ENCODE measurements at places on chromosomes 11 and 22.

- no peak for DNase-seq
These were observed 1162.1 kb downstream of the DLG2 start for GRCh38 chr11:84465040-84465439.

- DNase-seq, result no peak
These were observed 13.7 kb upstream of the KIAA0930 start for GRCh38 chr22:45254388-45254787.

- no peak for DNase-seq
These were observed 2.4 kb upstream of the SLC25A22 start for GRCh38 chr11:800473-800872.

DNA sequence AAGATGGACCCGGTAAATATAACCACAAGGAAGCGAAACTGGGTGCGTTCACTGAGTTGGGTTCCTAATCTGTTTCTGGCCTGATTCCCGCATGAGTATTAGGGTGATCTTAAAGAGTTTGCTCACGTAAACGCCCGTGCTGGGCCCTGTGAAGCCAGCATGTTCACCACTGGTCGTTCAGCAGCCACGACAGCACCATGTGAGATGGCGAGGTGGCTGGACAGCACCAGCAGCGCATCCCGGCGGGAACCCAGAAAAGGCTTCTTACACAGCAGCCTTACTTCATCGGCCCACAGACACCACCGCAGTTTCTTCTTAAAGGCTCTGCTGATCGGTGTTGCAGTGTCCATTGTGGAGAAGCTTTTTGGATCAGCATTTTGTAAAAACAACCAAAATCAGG lies 74.4 kb downstream of the NCAPD3 start:
- DNase-seq, result no peak

DNA sequence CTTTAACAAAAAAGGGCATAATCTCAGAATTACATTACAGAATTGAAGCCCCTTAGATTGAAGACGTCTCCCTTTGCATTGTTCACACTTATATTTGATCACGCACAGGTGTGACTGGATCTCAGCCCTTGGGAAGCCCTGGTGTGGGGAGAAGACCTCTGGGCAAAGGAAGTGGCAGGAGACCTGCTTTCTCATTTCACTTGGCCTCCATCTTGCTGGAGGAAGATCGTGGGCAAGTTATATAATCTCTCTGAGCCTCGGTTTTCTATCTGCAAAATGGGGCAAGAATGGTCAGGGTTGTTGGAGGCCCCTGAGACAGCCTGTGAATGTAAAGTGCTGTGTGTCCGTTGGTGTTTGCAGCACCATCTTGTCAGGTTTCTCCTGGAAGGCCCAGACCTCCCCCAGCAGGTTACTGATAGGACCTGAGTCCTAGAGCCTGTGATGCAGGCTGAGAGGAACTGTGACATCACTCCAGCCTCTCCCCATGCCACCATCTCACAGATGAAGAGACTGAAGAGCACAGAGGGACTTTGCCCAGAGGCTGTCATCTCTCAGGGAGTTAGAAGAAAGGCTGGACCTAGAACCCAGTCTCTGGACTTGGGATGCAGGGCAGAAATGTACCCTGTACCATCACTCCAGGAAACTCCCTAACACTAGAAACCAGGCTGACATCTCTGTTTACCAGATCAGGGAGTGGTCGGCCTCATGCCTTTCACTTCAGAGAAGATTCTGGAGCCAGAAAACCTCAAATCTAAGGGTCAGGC lies 1.1 kb upstream of the APOA1 start:
- no peak for DNase-seq

- no peak for DNase-seq
These were observed 57.9 kb downstream of the SHISAL1 start for GRCh38 chr22:44254811-44255210.

GRCh38 chr11:71383461-71383860 lies 64.7 kb downstream of the DHCR7 start:
- no peak for DNase-seq

DNA sequence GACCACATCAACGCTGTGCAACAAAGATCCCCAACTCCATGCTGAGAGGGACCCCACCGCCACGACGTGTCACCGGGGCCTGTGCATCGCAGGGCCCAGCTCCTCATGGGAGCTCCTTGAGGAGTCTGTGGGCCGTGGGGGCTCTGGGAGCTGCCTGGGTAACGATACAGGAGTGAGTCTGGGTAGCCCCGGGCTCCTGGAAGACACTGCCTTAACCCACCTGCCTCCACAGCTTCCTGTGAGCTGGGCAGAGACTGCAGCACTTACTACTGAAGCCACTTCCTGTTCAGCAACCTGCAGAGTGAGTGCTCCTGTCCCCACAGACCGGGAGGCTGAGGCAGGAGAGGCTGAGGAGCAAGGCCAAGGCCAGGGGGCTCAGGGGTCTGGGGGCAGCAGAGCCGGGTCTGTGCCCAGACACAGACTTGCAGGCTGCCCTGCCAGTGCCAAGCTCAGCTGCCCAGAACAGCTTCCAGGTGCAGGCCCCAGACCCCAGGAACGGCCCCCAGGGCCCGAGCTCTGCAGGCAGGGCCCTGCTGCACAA lies 226.7 kb downstream of the BRD1 start:
- no peak for DNase-seq

DNA sequence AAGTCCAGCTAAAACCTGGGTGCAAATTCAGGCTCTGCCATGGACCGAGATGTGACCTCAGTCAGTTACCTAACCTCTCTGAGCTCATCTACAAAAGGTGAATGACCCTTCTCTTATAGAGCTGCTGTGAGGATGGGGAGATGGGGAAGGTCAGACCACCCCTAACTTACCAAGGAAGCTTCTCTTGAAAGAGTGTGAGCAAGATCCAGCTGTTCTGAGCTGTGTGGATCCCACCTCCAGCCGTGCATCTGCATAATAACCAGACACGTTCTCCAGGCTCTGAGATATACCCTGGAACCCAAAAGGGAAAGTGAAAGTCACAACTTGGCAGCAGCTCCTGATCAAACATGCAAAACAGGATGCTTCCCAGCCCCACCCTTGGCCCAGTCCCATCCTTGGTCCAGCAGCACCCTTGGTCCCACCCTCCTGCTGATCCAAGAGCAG lies at the start of gene APOL3:
Gene APOL3 (minus strand): TSS at position 257 of the 444 bp plus-strand sequence. CDS start 11,700 bp downstream, outside the sequence.
- DNase-seq, result no peak

- no peak for DNase-seq
These were observed 238.8 kb downstream of the TTC28 start for GRCh38 chr22:28440592-28441390.

- no peak for DNase-seq
These were observed 77.1 kb upstream of the CCDC90B start for GRCh38 chr11:83363312-83363711.

- DNase-seq, result no peak
These were observed 525 bp downstream of the CSDC2 start for GRCh38 chr22:41561335-41561734.

- DNase-seq, result no peak
These were observed 737 bp downstream of the RBM4 start for GRCh38 chr11:66639066-66639813.

- DNase-seq, result no peak
These were observed 1008.4 kb downstream of the JRKL start for GRCh38 chr11:97398246-97398645.

DNA sequence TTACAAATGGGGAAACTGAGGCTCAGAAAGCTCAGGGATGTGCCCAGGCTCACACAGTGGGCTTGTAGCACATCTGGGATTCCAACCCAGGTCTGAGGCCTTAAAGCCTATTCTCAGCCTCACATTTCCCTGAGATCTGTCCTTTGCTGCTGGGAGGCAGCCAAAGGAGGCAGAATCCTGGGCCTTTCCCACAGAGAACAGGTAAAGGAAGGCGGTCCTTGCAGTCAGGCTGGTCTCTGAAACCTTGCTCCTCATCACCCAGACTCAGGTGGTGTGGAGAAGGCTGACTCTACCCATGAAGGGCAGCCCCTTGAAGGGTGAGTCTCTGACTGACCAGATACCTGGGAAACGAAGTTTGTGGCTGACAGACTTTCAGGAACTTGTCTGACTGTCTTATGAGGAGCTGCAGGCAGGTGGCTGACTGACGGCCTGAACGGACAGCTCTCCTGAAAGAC lies 7.8 kb downstream of the SLCO2B1 start:
- peak; percentile 17 for DNase-seq

DNA sequence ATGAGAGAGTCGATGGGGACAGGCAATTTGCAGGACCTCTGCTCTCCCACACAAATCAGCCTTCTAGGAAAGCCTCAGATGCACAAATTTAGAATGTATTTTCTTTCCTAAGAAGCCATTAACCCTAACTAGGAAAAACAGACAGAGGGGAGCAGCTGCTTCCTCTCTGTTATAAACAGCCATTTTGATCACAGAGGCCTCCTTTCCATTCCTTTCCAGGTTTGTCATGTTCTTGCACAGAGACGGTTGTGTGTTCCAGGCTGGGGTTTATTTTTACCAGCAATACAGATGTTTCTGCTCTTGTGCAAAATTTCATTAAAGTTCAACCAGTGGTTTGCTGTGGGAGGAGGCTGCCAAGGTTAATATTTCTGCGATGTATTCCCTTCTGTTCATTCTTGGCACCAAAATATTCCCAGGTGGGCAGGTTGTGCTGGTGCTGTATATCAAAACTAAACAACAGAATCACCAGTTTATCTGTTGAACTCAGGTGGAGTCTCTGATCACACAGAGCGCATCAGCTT lies 90.2 kb downstream of the NAV2 start:
- DNase-seq, result no peak

DNA sequence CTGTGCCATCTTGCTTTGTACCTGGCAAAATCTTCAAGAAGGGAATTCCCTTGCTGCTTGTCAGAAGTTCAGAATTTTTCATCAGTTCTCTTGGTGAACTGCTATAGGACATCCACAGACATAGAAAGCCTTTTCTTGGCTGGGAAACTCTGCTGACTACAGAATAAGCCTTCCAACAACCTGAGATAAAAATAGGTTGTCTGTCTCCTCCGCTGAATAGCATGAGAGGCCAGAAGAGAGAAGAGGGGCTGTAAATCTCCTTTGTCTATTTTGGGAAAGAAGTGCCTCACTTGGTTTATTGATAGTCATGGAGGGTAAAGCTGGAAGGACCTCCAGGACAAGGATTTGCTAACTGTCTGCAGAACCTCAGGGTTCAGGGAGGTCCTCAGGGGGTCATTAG lies 48.2 kb downstream of the C11orf91 start:
- no peak for DNase-seq

DNA sequence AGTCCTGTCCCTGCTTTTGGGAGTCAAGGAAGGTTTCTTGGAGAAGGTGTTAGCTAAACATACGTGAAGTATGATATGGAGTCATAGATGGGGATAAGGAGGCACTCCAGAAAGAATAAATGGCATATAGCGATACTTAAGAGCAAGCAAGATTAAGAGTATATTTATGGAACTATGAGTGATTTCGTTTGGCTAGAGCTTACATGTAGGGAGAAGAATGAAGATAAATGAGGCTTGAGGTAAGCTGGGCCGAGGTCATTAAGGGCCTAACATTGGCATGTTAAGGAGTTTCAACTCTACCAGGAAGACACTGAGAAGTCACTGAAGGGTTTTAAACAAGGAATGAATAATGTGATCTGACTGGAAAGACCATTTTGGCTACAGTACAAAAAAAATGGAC lies 33.3 kb downstream of the EIF3M start:
- DNase-seq, result no peak

- DNase-seq, result no peak
These were observed 5.7 kb downstream of the TMEM184B start for GRCh38 chr22:38267086-38267485.

GRCh38 chr22:23095733-23096342 lies 25.5 kb downstream of the GNAZ start:
- no peak for DNase-seq
